ENCODE measurements at places on chromosomes 11 and 22.
A peak's percentile ranks its signal among the peaks of the same experiment; 100 is the strongest.

- DNase-seq: no peak
Observed at GRCh38 chr11:112249871-112250610, 10.6 kb downstream of the PLET1 start.

- DNase-seq: no peak
Observed at GRCh38 chr11:88849368-88849767, 216.4 kb downstream of the GRM5 start.

DNA sequence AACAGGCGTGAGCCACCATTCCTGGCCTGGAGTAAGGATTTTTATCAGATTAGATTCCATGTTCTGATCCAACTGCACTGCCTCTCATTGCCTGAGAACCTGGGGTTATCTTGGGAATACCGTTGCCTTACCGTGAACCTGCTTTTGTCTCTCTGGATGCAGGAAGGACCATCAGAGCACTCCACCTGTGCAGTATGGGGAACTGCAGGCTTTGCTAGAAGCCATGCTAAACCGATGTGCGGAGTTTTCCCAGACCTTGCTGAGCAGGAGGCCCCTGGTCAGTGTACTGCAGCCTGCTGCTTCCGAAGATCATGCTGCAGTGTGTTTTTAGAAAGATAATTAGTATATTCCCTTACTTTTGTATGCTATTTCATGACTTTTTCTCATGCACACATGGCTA, 43.6 kb downstream of the MEI1 start:
- no peak for DNase-seq

DNA sequence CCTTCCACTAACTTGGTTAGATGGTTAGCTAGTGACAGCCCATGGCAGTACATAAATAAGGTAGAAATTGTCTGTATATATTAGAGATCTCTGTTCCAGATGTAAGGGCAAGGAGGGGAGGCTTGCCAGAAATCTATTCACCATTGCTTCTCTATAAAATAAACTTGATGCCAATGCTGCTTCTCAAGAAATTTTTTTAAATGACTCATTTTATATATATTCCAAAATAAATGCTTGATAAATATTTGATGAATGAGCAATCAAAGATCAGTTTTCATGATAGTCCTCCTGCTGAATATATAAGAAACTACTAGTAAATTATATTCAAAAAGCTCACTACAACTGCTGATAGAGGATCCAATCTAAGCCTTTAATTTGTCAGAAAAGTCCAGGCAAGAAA, 710.6 kb upstream of the CCDC179 start:
- DNase-seq: no peak

DNA sequence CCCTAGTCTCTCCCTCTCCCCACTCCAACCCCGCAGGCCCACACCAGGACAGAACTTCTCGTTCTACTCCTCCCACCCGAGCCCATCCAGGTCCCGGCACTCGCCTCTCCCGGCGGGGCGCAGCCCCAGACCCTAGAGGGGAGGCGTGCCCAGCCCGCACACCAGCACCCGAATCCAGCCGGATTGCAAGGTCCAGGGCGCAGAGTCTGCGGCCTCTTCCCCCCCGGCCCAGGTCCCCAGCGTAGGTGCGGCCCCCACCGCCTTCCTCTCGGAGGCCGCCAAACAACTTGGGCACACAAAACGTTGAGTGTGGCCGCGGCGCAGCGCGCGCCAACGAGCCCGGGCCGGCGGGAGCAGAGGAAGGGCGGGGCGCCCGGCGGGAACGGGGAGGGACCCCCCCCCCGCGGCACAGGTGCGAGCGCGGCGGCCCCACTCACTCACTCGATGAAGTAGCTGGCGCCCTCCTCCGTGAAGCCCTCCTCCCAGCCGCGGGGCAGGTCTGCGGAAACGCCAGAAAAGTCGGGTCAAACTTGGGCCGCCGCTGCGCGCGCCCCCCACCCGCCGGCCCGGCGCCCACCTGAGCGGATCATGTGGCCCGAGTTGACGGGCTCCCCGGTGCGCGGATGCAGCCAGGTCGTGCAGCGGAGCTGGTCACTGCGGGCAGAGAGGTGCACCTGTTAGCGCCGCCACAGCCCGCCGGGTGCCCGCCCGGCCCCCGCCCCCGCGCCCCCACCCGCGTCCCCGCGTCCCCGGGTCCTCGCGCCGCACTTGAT, 480 bp downstream of the PLEKHA7 start:
- DNase-seq: no peak

GRCh38 chr22:20459152-20459542, 21.5 kb upstream of the SCARF2 start:
- no peak for DNase-seq

DNA sequence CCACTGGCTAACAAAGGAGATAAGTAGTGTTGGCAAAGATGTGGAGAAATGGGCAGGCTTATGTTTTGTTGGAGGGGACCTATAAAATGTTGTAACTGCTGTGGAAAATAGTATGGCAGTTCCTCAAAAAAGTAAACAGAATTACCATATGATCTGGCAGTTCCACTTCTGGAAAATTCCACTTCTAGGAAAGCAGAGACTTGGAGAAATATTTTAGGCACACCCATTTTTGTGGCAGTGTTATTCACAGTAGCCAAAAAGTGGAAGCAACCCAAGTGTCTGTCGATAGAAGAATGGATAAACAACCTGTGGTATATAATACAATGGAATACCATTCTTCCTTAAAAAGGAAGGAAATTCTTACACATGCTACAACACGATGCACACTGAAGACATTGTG, 57.0 kb upstream of the ADORA2A start:
- no peak for DNase-seq

DNA sequence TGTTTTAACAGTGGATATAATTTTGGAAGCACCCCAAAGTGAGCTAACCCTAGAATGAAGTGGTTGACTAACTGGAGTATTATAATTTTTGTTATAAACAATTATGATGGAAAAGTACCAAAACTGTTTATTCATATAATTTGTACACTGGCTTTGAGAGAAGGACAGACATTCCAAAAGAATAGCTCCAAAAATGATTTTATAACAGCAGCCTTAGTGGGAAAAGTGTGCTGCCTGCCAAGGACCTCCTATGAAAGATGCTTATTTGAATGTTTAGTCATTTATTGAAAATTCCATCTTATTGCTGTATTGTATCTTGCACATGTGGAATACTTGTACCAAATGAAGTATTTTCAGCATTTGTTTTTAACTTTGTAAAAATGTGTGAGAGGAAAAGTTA, 169.8 kb downstream of the GUCY1A2 start:
- no peak for DNase-seq

DNA sequence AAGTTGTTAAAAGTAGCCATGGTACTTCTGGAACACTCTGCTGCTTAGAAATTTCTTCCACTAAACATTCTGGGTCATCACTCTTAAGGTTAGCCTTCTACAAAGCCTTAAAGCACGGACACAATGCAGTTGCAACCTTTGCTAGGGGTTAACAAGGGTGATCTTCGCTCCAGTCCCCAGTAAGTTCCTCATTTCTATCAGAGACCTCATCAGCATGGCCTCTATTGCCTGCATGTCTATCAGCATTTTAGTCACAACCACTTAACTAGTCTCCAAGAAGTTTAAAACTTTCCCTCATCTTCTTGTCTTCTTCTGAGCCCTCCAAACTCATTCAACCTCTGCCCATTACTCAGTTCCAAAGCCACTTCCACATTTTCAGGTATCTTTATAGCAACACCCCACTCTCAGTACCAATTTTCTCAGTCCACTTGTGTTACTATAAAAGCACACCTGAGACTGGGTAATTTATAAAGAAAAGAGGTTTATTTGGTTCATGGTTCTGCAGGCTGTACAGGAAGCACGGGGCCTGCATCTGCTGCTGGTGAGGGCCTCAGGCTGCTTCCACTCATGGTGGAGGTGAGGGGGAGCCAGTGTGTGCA, 48.7 kb upstream of the TH start:
- no peak for DNase-seq

GRCh38 chr11:7506243-7506642, 7.6 kb upstream of the PPFIBP2 start:
- no peak for DNase-seq

DNA sequence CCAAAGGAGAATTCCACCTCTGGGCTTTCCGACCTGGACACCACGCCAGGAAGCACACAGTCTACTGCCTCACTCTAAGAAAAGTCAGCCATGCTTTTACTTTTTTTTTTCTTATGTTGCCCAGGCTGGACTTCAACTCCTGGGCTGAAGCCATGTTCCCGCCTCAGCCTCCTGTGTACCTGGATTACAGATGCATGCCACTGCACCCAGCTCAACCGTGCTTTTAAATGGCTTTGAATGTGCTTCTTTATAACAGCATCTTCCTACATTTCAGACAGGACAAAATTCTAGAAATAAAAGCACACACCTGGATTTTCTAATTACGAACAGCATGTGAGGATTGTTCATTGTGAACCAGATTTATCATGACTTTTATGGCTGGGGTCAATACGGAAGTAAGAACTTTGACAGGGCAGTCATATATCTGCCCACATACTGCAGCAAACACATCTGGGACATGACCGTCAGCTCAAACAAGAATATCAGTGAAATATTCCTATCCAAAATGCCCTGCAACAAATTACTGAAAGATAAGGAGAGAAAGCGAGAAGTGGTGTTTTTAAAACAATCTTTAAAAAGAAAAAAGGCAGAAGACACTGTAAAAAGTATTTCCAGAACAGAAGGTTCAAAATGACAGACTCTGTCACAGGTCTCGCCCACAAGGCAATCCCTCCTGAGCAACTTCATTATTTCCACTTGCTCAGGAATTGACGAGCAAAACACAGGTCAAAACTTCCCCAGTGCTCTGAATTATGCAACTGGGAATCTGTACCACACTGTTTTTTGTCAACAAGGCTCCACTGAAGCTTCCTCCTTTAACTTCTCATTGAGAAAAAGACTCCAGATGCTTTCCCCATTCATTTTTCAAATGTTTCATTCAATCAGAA, 42.1 kb downstream of the PACSIN2 start:
- no peak for DNase-seq

DNA sequence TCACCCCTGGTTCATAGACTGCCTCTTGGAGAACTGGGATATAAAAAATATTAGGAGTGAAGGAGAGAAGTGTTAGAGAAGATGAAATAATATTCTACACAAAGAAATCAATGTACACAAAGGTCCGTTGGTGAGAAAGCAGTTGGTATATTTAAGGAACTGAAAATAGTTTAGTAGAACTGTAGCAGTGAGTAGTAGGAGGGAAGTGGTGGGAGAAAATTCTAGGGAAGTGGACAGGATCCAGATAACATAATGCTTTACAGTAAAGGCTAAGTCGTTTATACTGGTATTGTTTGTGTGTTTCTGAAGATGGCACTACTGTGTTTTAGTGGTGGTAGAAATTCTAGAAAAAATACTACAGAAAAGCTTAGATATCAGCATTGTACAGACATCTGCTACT, 120.8 kb upstream of the CHORDC1 start:
- DNase-seq: no peak

- DNase-seq: no peak
Observed at GRCh38 chr11:130223291-130223971, 63.8 kb downstream of the ST14 start.

- DNase-seq: no peak
Observed at GRCh38 chr11:77141034-77141433, 13.0 kb downstream of the MYO7A start.

GRCh38 chr11:34840736-34841386, 75.3 kb downstream of the APIP start:
- DNase-seq: no peak

- no peak for DNase-seq
Observed at GRCh38 chr11:72589802-72590761, 84.1 kb downstream of the PDE2A start.

DNA sequence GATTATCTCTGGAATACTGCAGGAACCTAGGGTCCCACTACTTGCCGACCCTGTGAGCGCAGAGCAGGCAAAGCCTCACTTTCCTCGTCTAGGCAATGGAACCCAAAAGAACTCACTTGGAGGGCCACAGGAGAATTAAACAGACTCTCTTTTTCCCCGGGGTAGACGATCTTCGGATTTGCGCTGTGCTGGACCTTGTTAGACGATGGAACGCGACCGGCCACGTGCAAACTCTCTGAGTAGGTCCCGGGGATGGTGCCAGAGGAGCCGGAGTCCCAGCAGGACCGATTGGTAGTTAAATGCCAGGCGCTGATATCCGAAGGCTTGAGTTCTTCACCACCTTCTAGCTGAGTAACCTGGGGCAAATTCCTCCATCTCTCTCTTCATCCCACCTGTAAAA, 1.0 kb upstream of the SLC1A2 start:
- no peak for DNase-seq

- no peak for DNase-seq
Observed at GRCh38 chr11:11998091-11998781, 10.2 kb downstream of the DKK3 start.

- no peak for DNase-seq
Observed at GRCh38 chr11:11661326-11662040, 39.7 kb upstream of the GALNT18 start.

DNA sequence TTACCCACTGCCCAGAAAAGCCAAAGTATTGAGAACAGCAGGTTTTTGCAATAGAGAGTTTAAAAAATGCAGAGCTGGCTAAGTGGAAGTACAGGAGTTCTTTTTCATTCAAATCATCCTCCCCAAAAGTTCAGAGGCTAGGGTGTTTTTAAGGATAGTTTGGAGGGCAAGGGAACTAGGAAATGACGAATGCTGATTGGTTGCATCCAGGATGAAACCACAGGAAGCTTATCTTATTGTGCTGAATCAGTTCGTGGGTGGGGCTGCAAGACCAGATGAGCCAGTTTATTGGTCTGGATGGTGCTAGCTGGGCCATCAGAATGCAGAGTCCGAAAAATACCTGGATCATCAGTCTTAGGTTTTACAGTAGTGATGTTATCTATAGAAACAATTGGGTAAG, 1427.1 kb downstream of the LRRC4C start:
- DNase-seq: no peak

GRCh38 chr22:25602445-25602844, 38.0 kb downstream of the GRK3 start:
- no peak for DNase-seq

DNA sequence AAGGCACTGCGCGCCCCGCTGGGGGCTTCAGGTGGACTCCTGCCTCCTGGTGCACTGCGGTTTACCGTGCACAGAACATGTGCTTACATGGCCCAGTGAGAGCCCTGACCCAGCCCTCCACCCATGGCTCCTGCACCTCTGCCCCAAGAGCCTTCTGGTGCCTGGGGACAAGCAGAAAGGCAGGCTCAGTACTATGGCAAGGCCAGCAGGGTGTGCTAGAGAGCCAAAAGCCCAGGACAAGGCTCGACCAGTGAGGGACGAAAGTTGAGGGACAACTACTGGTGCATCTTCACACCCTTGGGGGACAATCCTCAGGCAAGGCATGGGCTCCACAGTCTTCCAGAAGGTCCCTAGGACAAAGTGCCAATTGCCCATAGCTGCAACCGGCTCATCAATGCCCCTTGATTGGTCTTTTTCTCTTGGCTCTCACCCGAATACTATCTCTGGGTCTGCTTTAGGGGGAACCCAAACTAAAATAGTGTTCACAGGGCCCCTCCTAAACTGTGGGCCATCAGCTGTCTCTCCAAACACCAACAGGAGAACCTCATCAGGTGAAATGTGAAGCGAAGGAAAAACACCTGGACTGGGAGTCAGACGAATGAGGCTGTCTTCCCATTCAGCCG, 13.5 kb downstream of the PGA5 start:
- peak; percentile 51 for DNase-seq

DNA sequence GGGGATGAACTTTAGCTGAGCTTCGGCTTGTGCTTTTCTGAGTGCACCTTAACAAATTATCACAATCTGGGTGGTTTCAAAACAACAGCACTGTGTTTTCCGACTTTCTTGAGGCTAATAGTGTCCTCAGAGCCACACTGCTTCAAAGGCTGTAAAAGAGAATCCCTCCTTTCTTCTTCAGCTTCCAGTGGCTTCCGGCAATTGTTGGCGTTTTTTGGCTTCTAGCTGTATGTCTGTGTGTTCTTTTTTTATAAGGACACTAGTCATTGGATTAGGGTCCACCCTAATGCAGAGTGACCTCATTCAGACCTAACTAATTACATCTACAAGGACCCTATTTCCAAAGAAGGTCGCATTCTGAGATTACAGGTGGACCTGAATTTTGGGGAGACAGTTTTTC, 30.6 kb downstream of the KIAA1671 start:
- DNase-seq: no peak

Data from midbrain (tissue), 1 donor.